ENCODE measurements at places on chromosomes 11 and 22.

DNA sequence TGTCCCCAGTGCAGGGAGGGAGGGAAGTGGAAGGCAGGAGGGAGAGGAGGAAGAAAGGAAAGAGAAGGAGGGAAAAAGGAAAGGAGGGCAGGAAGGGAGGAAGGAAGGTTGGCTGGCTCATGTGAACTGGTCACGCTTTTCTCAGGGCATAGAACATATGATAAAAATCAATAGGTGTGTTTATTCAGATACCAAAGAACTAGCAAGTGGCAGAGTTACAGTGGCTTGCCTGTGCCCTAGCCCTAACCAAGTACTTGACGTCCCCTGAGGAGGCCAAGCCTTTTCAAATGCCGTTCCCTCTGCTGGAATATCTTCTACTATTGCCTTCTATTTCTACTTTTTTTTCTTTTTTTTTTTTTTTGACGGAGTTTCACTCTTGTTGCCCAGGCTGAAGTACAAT lies 33.5 kb downstream of the CHRDL2 start:
- DNase-seq: no peak

GRCh38 chr11:45752106-45752505 lies 52.8 kb upstream of the SLC35C1 start:
- no peak for DNase-seq

DNA sequence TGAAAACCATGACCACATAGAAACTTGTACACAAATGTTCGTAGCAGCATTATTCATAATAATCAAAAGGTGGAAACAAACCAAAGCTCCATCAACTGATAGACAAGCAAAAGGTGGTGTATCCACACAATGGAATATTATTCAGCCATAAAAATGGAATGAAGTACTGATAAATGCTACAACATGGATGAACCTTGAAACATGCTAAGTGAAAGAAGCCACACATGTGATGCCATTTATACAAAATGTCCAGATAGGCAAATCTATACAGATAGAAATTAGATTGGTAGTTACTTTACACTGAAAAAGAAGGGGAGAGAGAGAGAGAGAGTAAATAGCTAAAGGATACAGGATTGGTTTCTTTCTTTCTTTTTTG lies 27.7 kb downstream of the MAPK1 start:
- no peak for DNase-seq

- DNase-seq: no peak
Observed at GRCh38 chr11:126991596-126991995, 9.0 kb downstream of the KIRREL3 start.

DNA sequence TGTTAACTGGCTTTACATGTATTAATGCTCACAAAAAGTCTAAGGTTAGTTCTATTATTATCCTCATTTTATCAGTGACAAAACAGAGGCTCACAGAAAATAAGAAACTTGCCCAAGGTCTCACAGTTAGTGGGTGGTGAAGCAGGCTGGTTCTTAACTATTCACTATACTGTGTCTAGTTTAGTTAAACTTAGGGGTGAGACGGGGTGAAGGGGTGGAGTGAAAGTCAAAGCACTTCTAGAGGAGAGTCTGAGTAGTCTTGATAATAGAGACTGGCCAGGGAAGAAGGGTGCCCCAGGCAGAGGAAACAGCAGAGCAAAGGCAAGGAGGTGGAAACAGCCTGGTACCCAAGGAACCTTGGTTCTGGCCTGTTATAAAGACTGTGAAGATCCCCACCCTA lies 4.0 kb downstream of the ASCC2 start:
- no peak for DNase-seq

GRCh38 chr11:118415739-118416068 lies 14.3 kb downstream of the ATP5MG start:
- no peak for DNase-seq

All from activated T-cell treated with anti-CD3 and anti-CD28 coated beads, Interleukin-2, amount 50 U/mL, for 72 hours (primary cell).